ENCODE measurements at places on chromosomes 5 and 9. TPM values are rescaled to one million over a fixed set of nuclear protein-coding genes. Genes with fewer than 3 reads are reported as not detected.

The DDX46 gene
- 84.1 TPM for total RNA-seq

The SLC34A3 gene
- total RNA-seq = not detected

The ADAMTSL1 gene
- 12.3 TPM for total RNA-seq

The FREM1 gene
- 0.85 TPM for total RNA-seq

The LHX6 gene
- 141 TPM for total RNA-seq

The CCDC183 gene
- not detected for total RNA-seq

The TOR4A gene
- 38.3 TPM for total RNA-seq

The KCNV2 gene
- total RNA-seq = not detected

The TEK gene
- 31.8 TPM for total RNA-seq

The SPRY4 gene
- total RNA-seq = 111 TPM

The SLC6A3 gene
- total RNA-seq = not detected

The FIBCD1 gene
- not detected for total RNA-seq

The MLLT3 gene
- total RNA-seq = 16.8 TPM

The HAVCR1 gene
- total RNA-seq = not detected

GRCh38 chr5:59001154-59001553 lies 418.3 kb downstream of the RAB3C start:
- H3K27me3 ChIP-seq = no peaks in the 10 kb centered on the region
- no peak overlapping the region for H3K4me3 ChIP-seq

DNA sequence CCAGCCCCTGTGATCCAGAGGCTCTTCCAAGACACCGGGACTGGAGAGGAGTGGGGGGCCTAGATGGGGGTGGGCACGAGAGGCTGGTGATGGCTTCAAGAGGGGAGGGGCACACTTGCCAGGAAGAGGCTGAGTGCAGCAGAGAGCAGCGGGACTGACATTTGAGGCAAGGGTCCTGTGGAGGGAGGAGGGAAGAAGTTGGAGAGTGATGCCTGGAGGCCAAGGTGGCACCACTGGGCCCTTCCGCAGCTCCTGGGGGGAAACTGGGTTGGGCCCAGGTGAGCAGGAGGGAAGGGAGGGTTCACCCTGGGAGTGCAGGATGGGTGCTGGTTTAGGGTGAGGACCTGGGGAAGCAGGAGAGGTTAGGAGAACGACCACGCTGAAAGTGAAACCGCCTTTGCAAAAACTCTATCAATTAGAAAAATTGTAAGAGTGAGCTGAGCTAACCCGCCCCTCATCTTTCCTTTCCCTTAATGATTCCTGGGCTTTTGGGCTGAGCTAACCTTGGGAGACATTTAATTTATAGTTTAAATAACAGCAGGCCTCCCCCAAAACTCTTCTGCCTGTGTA lies 26.2 kb downstream of the ABO start:
- no peak overlapping the region for H3K27ac ChIP-seq
- DNase-seq = no peak
- no peaks in the 10 kb centered on the region for H3K4me1 ChIP-seq

- H3K4me3 ChIP-seq = no peak overlapping the region
- no peaks in the 10 kb centered on the region for H3K4me1 ChIP-seq
- H3K27me3 ChIP-seq = no peaks in the 10 kb centered on the region
- no peak for DNase-seq
These were observed 3.6 kb upstream of the JADE2 start for GRCh38 chr5:134521841-134522240.

GRCh38 chr5:132477784-132478365 lies 12.7 kb downstream of the IRF1 start:
- H3K4me1 ChIP-seq = peaks cover 10% of the 10 kb centered on the region
- no peak overlapping the region for H3K4me3 ChIP-seq
- H3K36me3 ChIP-seq = peaks cover 2% of the 10 kb centered on the region
- peak overlapping the region; percentile 41 for H3K27ac ChIP-seq
- no peaks in the 10 kb centered on the region for H3K27me3 ChIP-seq
- no peak for DNase-seq

DNA sequence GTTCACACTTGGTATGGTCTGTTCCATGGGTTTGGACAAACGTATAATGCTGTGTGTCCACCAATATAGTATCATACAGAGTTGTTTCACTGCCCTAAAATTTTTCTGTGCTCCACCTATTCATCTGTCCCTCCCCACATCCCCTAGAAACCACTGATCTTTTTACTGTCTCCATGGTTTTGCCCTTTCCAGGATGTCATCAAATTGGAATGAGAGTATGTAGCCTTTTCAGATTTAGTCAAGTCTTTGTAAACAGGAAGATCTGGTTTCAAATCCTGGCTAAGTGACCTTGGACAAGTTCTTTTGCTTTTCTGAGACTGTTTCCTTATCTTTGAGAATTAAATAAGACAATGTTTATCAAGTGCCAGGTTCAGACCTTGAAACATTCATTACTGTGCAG lies 13.2 kb upstream of the LVRN start:
- no peaks in the 10 kb centered on the region for H3K4me1 ChIP-seq
- no peaks in the 10 kb centered on the region for H3K36me3 ChIP-seq
- no peaks in the 10 kb centered on the region for H3K27me3 ChIP-seq

GRCh38 chr9:71431931-71432330 lies 310.5 kb upstream of the TRPM3 start:
- H3K36me3 ChIP-seq = no peaks in the 10 kb centered on the region
- no peaks in the 10 kb centered on the region for H3K4me1 ChIP-seq
- no peaks in the 10 kb centered on the region for H3K27me3 ChIP-seq
- no peak overlapping the region for H3K4me3 ChIP-seq

GRCh38 chr9:107422189-107423185 lies 67.1 kb downstream of the KLF4 start:
- peaks cover 7% of the 10 kb centered on the region for H3K4me1 ChIP-seq
- DNase-seq = no peak
- H3K36me3 ChIP-seq = no peaks in the 10 kb centered on the region

- H3K27ac ChIP-seq = no peak overlapping the region
- H3K4me3 ChIP-seq = no peak overlapping the region
- H3K27me3 ChIP-seq = no peaks in the 10 kb centered on the region
- no peak for DNase-seq
These were observed 161.1 kb upstream of the TBCA start for GRCh38 chr5:77937015-77937908.

DNA sequence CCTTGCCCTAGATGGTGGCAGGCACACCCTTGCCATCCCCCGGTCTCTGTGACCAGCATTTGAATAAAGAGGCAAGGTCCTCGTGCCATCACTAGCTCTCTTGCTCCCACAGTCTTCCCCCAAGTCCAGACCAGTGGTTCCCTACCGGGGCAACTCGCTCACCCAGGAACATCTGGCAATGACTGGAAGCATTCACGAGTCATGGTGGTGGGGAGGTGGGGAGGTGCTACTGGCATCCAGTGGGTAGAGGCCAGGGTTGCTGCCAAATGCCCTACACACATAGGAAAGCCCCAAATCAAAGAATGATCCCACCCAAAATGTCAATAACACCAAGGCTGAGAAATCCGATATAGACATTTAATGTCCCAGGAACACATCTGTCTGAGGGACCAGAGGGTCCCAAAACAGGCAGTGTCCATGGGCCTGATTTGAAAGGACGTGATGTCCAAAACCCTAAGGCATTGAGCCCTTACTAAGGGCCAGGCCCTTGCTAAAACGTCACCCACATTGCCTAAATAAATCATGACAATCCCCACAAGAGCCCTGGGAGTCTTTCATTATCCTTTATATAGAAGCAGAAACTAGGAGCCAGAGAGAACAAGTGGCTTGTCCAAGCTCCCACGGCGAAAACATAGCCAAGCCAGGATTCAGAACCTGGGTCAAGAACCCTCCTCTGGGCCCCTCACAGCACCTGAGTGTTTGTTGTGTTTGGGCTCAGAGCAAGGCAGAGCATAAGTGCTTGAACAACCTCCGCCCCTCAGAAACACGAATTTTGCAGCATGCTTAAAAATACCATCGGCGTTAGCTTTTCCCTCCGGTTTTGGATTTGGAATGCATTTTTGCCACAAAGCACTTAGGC lies 119.3 kb upstream of the WWC1 start:
- peak overlapping the region; percentile 61 for H3K27ac ChIP-seq
- no peaks in the 10 kb centered on the region for H3K27me3 ChIP-seq
- H3K4me1 ChIP-seq = no peaks in the 10 kb centered on the region
- H3K4me3 ChIP-seq = no peak overlapping the region
- DNase-seq = no peak
- H3K36me3 ChIP-seq = no peaks in the 10 kb centered on the region

- H3K27me3 ChIP-seq = no peaks in the 10 kb centered on the region
- DNase-seq = no peak
- no peaks in the 10 kb centered on the region for H3K4me1 ChIP-seq
- H3K36me3 ChIP-seq = no peaks in the 10 kb centered on the region
- no peak overlapping the region for H3K27ac ChIP-seq
- H3K4me3 ChIP-seq = no peak overlapping the region
These were observed 43.6 kb downstream of the SEC61B start for GRCh38 chr9:99265691-99266090.

DNA sequence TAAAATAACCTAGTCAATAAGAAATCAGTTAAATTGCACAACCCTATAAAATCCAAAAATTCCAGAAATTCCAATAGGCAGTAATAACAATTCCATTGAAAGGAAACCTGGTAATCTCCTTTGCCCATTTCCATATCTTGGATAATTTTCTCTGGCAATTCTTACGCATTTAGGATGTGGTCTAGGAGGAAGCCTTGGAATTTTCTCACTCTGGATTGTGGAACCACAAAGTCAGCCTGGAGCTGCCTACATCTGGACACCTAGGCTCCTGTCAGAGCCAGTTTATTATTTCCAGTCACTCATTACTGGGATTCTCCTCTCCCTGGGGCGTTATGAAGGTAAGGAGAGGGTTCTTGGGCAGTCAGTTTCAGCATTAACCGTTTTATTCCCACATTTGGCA lies 40.3 kb upstream of the GNE start:
- no peak for DNase-seq
- no peaks in the 10 kb centered on the region for H3K4me1 ChIP-seq
- no peak overlapping the region for H3K27ac ChIP-seq
- no peaks in the 10 kb centered on the region for H3K27me3 ChIP-seq
- no peaks in the 10 kb centered on the region for H3K36me3 ChIP-seq

GRCh38 chr5:140131967-140132409 lies 6.3 kb downstream of the IGIP start:
- H3K27me3 ChIP-seq = no peaks in the 10 kb centered on the region
- H3K36me3 ChIP-seq = no peaks in the 10 kb centered on the region
- H3K27ac ChIP-seq = no peak overlapping the region
- DNase-seq = no peak

DNA sequence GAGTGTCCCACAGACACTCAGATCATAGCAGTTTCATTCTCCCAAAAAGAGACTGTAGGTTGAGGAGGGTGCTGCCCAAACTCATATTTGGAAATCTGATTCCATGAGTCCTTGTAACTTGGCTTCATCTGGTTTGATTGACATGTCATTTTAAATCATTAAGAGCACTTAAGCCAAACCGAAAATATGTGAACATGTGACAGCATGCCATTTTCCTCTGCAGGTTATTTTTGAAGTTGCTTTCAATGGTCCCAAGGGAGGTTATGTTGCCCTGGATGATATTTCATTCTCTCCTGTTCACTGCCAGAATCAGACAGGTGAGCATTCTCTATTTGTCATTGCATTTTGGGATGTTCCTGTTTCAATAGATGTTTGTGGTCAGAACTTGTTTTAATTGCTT lies 87.6 kb downstream of the MAMDC2 start:
- no peak for DNase-seq
- H3K4me1 ChIP-seq = peaks cover 7% of the 10 kb centered on the region
- H3K36me3 ChIP-seq = no peaks in the 10 kb centered on the region
- no peak overlapping the region for H3K27ac ChIP-seq
- H3K27me3 ChIP-seq = no peaks in the 10 kb centered on the region
- H3K4me3 ChIP-seq = no peak overlapping the region

- no peak overlapping the region for H3K27ac ChIP-seq
- H3K36me3 ChIP-seq = no peaks in the 10 kb centered on the region
- no peak for DNase-seq
- no peak overlapping the region for H3K4me3 ChIP-seq
- H3K27me3 ChIP-seq = no peaks in the 10 kb centered on the region
- H3K4me1 ChIP-seq = no peaks in the 10 kb centered on the region
These were observed 11.8 kb downstream of the RMI1 start for GRCh38 chr9:83992407-83992806.

GRCh38 chr5:113678924-113679575 lies 165.6 kb downstream of the YTHDC2 start:
- no peaks in the 10 kb centered on the region for H3K36me3 ChIP-seq
- H3K27ac ChIP-seq = no peak overlapping the region
- no peak for DNase-seq
- H3K4me1 ChIP-seq = no peaks in the 10 kb centered on the region
- H3K27me3 ChIP-seq = no peaks in the 10 kb centered on the region

- no peak overlapping the region for H3K27ac ChIP-seq
- H3K4me1 ChIP-seq = no peaks in the 10 kb centered on the region
- H3K4me3 ChIP-seq = no peak overlapping the region
- H3K27me3 ChIP-seq = no peaks in the 10 kb centered on the region
- H3K36me3 ChIP-seq = no peaks in the 10 kb centered on the region
These were observed 64.6 kb upstream of the SYNPO start for GRCh38 chr5:150575745-150576448.

DNA sequence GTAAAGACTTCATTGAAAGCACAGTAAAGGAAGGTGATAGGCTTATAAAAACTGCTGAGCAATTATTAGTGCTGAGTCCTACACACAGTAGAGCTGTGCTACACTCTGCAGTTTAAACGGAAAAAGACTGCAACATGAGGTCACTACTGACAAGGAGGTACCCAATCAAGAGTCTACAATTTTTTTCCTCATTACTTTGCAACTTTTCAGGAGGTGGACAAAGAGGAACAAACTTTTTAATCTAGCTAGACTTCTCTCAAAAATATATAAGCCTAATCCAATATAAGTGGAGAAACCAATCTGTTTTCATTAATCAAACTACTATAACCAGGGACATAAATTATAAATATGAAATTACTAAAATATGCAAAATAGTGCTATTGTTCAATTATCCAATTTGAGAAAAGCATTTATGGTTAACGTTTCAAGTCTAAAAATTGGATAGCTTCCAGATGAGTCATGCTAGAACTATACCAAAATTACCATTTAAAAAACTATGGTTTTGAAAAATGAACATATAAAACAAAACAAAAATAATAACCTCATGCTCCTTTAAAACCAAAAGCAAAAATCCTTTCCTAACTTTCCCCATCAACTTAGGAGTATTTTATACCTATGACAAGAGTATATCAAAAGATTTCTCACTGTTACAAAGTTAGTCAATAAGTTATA lies 37.7 kb downstream of the FAM13B start:
- no peak overlapping the region for H3K4me3 ChIP-seq
- peaks cover 16% of the 10 kb centered on the region for H3K4me1 ChIP-seq
- H3K36me3 ChIP-seq = peaks cover 12% of the 10 kb centered on the region
- no peaks in the 10 kb centered on the region for H3K27me3 ChIP-seq
- DNase-seq = no peak

- H3K27me3 ChIP-seq = no peaks in the 10 kb centered on the region
- no peaks in the 10 kb centered on the region for H3K36me3 ChIP-seq
- H3K27ac ChIP-seq = peak overlapping the region; percentile 89
- DNase-seq = no peak
- H3K4me1 ChIP-seq = peaks cover 24% of the 10 kb centered on the region
These were observed 224.6 kb downstream of the GAS1 start for GRCh38 chr9:86722706-86723075.

- H3K27me3 ChIP-seq = no peaks in the 10 kb centered on the region
- DNase-seq = no peak
These were observed 6.1 kb downstream of the IL12B start for GRCh38 chr5:159324102-159324755.

GRCh38 chr5:97043511-97043910 lies 98.9 kb downstream of the LIX1 start:
- H3K27me3 ChIP-seq = no peaks in the 10 kb centered on the region
- DNase-seq = no peak
- H3K36me3 ChIP-seq = no peaks in the 10 kb centered on the region
- H3K4me1 ChIP-seq = no peaks in the 10 kb centered on the region
- H3K4me3 ChIP-seq = no peak overlapping the region
- no peak overlapping the region for H3K27ac ChIP-seq

- no peaks in the 10 kb centered on the region for H3K27me3 ChIP-seq
- no peaks in the 10 kb centered on the region for H3K36me3 ChIP-seq
These were observed 51.1 kb upstream of the ORM1 start for GRCh38 chr9:114271556-114272510.
